Psoas muscle (tissue), 8 donors: ENCODE measurements at places on chromosomes 7 and 10. TPM values are rescaled to one million over a fixed set of nuclear protein-coding genes. Genes with fewer than 3 reads are reported as not detected.

CALN1 gene
- not detected for total RNA-seq

DNA sequence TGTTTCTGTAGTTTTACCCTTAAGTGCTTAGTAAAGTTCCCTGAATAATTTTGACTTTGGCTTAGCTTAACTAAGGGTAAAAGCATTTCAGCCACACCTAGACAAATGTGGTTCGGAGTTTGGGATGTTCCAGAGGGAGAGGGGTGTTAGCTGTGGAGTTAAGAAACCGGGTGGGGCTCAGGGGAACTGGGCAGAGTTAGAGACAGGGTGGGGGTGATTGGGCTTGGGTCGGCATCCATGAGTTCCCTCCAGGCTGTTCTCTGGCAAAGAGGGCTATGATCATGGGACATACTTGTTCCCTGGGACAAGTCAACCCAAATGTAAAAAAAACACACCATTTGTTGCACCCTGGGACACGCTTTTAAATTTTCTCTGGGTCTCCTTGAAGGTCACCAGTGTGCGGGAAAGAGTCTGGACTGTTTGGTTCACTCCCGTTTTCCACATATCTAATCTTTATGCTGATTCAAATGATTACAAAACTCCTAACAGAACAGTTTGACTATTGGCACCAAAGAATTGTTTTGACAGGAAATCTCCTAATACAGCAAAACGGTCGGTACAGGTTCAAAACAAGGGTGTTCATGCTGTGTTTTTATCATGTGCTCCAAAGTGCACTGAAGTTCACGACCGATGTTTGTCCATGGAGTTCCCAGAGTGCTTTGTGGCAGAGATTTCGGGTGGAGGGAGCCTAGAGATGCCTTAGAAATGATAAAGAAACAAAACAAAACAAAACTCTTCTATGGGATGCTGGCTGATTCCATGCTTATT lies 56.5 kb downstream of the PLXDC2 start:
- no peak for DNase-seq

DNA sequence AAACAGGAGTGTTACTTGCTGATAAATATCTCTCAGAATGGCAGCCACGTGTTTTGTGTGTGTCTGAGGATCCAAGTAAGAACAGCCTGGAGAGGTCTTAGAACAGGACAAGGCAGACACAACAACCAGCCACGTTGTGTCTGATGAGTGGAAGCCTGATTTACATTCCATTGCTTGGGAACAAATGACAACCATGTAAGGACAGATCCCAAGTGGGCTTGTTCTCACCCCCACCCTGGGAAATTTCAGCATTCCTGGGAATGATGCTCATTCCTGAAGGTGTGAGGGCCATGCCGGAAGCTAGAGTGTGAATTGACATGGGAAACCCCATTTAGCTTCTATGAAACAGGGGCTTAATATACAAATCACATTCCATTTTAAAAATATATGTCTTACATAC lies 35.9 kb downstream of the IL6 start:
- no peak for DNase-seq

BMPER gene
- total RNA-seq = 1.9 TPM

DNA sequence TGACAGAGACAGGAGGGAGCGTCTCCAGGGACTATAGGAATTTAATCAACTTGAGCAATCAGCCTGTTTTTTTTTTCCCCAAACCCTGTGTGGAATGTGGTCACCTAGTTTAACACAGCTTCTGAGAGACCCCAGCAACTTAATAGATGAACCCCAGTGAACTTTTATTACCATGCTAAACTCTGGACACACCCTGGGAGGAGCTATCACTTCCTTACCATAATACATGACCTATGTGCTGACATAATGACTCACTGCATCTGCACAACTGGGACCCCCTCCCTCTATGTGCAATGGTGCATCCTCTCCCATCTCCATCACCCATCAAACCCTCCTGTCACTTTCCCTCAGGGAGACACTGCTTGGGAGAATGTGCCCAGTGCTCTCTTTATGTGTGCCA lies 83.7 kb downstream of the EPC1 start:
- DNase-seq = no peak

- DNase-seq = no peak
These were observed 6.4 kb upstream of the PRTFDC1 start for GRCh38 chr10:24958721-24959381.

GRCh38 chr10:33260403-33261149 lies 73.9 kb downstream of the NRP1 start:
- DNase-seq = no peak
